ENCODE measurements at places on chromosomes 16 and 17. TPM values are rescaled to one million over a fixed set of nuclear protein-coding genes. Genes with fewer than 3 reads are reported as not detected.

C17orf50 gene
- total RNA-seq: not detected

WIPF2 gene
- 7.8 TPM for total RNA-seq

PAGR1 gene
- total RNA-seq: 19.3 TPM

RDM1 gene
- total RNA-seq: 0.79 TPM

KRT40 gene
- 7.7 TPM for total RNA-seq

LRRC46 gene
- 0.10 TPM for total RNA-seq

CSH2 gene
- total RNA-seq: not detected

MYH8 gene
- 442 TPM for total RNA-seq

KRTAP1-1 gene
- total RNA-seq: 7.5 TPM

PRM2 gene
- not detected for total RNA-seq

KRT14 gene
- total RNA-seq: 763 TPM

TMEM88 gene
- 3.6 TPM for total RNA-seq

LITAFD gene
- not detected for total RNA-seq

ATP2A1 gene
- 64.1 TPM for total RNA-seq

BTBD17 gene
- not detected for total RNA-seq

PRSS53 gene
- total RNA-seq: 1.5 TPM

USP32 gene
- 58.2 TPM for total RNA-seq

C16orf46 gene
- 0.69 TPM for total RNA-seq

ASPHD1 gene
- total RNA-seq: 0.39 TPM

GRIN2C gene
- 0.69 TPM for total RNA-seq

CCR7 gene
- 0.30 TPM for total RNA-seq

FBXW10 gene
- total RNA-seq: 0.49 TPM

CPHXL2 gene
- total RNA-seq: not detected

C16orf92 gene
- total RNA-seq: not detected

MYH13 gene
- total RNA-seq: under 0.01 TPM
